Small intestine (tissue), 16 donors: ENCODE measurements at places on chromosomes 16 and 17. TPM values are rescaled to one million over a fixed set of nuclear protein-coding genes. Genes with fewer than 3 reads are reported as not detected.
A peak's percentile ranks its signal among the peaks of the same experiment; 100 is the strongest.

GRCh38 chr17:61247439-61247838 is 152.2 kb upstream of the TBX2 start:
- no peak for DNase-seq

DNA sequence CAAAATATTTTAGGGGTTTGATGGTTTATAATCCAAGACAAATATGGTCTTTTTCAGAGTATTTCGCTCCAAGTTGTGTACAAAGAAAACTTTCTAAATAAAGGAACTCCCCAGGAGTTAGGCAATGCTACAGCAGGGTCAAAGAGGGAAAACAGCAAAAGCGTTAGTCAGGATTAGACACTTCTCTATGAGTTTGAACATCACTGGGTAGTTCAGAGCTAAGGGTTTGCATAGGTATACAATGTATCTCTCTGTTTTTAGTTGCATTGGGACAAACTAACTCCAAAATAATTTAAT is 34.8 kb downstream of the FAM20A start:
- no peak for DNase-seq

GRCh38 chr17:9002606-9003354 is 18.5 kb upstream of the NTN1 start:
- no peak for DNase-seq

- no peak for DNase-seq
Measured at GRCh38 chr17:4167786-4168185, 24.8 kb downstream of the CYB5D2 start.

- no peak for DNase-seq
Measured at GRCh38 chr16:51306886-51307595, 156.0 kb upstream of the SALL1 start.

DNA sequence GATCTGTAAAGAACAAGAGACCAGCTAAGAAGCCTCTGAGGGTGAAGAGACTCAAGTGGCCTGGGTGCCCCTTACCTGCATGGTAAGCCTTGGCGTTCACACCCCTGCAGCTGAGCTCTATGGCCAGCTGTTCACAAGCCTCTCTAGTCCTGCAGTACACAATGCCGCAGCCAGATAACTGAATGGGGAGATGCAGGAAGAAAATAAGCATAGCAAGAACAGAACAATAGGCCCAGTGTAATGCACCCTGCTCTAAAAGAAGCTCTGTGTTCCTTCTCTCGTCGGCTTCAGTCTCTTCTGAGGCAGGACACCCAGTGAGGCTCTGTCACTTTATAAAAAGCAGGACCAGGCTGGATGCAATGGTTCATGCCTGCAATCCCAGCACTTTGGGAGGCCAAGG is 5.4 kb downstream of the RECQL5 start:
- DNase-seq = no peak

- DNase-seq = peak; percentile 96
Measured at GRCh38 chr16:85334718-85335583, 222.7 kb upstream of the CIBAR2 start.

The CD300LB gene
- 0.25 TPM for polyA plus RNA-seq

The RNU2-1 gene
- not detected for polyA plus RNA-seq

The SHBG gene
- polyA plus RNA-seq = 24.0 TPM

The SDR42E1 gene
- polyA plus RNA-seq = 13.9 TPM
